ENCODE measurements at places on chromosomes 4 and X. TPM values are rescaled to one million over a fixed set of nuclear protein-coding genes. Genes with fewer than 3 reads are reported as not detected.

OPRPN gene
- not detected for total RNA-seq

CNKSR2 gene
- 0.23 TPM for total RNA-seq

AMBN gene
- not detected for total RNA-seq

DGKK gene
- total RNA-seq: not detected

SPATA18 gene
- total RNA-seq: 15.5 TPM

FAM53A gene
- total RNA-seq: 1.8 TPM

All from mucosa of descending colon (tissue), 3 donors.